Hepatic stellate cell (primary cell): ENCODE measurements at places on chromosomes 7 and 10.
A peak's percentile ranks its signal among the peaks of the same experiment; 100 is the strongest.

DNA sequence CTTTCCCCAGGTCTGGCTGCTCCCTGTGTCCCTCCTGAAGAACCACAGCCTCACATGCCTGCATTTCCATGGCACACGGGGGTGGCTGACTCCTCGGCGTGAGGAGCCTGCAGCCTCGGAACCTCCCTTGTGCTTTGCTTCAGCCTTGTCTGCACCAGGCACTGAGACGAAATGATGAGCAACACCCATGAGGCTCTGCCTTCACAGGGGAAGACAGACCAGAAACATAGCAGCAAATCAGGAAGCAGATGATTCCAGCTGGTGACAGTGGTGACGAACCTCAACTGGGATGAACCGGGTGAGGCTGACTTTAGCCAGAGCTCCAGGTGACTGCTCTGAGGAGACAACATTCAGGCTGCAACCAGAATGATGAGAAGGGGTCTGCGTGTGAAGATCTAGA, 84.5 kb upstream of the SMNDC1 start:
- DNase-seq: no peak

- DNase-seq: no peak
These were observed 76.0 kb upstream of the CAV2 start for GRCh38 chr7:116423499-116423898.

- DNase-seq: no peak
These were observed 208.6 kb downstream of the PTPRN2 start for GRCh38 chr7:158378978-158379377.

DNA sequence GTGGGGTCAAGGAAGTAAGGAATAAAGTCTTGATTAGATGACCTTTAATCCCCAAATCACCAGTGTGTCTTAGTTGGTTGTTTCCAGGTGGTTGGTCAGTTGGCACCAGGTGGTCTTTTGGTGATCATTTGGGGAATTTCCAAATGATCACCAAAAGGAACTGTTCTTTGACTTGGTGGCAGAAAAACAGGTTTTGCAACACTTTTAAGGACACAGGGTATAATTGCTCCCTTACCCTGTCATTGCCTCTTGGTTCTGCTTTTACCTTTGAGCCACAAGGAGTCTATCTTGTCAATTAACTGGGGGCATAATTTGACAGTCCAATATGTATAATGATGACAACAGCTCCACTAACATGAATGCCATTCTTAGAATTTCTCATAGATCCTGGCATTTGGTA, 104.2 kb downstream of the ADK start:
- no peak for DNase-seq

GRCh38 chr10:131020775-131021174, 290.7 kb downstream of the TCERG1L start:
- no peak for DNase-seq

GRCh38 chr7:136874393-136875032, 6.1 kb downstream of the CHRM2 start:
- peak; percentile 27 for DNase-seq

- DNase-seq: no peak
These were observed 215.8 kb downstream of the JAZF1 start for GRCh38 chr7:27964820-27965219.

DNA sequence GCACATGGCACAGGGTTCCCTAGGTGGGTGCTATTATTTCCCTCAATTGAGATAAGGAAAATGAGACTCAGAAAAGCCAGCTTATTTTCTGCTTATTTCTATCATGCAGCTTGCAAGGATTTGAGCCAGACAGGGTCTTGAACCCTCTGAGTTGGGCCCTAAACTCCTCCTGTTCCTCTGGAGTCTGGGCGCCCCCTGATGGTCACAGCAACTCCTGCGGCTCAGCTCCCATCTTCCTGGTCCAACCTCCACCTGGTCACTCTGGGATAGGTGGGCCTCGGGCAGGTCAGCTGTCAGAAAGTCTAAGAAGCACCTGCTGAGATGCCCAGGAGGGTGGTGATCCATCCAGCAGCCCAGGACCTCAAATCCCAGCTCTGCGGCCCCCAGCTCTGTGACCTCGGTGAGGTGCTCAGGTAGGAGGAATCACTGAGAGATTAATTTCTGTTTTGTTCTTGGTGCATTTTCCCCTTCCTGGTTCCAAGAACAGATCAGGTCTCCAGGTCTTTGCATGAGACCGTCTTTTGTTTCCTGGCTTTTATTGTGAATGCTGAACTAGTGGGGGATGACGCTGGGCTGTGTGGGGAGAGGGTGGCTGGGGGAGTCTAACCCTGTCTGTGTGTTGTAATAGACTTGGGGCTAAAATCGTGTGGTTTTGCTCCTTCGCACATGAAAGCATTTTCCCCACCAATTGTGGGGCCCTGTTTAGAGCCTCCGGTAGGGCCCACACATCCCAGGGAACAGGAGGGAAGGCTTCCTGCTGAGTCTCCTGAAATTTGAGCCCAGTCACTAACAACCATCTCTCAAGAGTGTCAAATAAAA, 32.8 kb downstream of the TMEM130 start:
- no peak for DNase-seq

DNA sequence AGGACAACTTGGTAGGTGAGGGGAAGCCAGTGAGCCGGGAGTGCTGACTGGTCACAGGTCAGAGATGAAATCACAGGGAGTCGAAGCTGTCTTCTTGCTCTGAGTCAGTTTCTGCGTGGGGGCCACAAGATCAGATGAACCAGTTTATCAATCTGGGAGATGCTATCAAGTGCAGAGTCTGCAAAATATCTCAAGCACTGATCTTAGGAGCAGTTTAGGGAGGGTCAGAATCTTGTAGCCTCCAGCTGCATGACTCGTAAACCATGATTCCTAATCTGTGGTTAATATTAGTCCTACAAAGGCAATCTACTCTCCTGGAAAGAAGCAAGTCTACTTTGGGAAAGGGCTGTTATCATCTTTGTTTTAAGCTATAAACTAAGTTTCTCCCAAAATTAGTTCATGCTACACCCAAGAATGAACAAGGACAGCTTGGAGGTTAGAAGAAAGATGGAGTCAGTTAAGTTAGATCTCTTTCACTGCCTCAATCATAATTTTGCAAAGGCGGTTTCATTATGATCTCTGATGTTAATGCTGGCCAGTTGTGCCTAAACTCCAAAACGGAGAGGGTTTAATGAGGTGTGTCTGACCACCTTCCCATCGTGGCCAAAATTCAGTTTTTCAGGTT, 8.4 kb upstream of the LMOD2 start:
- DNase-seq: no peak

DNA sequence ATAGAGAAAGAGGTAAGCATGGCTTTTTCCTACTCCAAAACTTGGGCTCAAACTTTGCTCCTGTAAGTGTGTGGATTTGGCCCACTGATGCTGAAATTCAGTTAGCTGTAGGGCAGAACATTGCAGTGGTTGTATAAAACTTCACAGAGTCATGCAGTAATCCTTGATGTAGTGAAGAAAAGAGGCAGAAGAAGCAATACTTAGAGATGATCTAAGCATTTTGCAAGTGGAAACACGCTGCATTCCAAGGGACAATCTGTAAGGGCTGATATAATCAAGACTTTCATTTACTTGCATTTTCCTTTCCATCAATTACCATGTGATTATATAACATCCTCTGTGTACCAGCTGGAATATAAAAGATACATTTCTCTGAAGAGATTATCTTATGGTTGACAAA, 338.8 kb downstream of the DNAJB9 start:
- no peak for DNase-seq

DNA sequence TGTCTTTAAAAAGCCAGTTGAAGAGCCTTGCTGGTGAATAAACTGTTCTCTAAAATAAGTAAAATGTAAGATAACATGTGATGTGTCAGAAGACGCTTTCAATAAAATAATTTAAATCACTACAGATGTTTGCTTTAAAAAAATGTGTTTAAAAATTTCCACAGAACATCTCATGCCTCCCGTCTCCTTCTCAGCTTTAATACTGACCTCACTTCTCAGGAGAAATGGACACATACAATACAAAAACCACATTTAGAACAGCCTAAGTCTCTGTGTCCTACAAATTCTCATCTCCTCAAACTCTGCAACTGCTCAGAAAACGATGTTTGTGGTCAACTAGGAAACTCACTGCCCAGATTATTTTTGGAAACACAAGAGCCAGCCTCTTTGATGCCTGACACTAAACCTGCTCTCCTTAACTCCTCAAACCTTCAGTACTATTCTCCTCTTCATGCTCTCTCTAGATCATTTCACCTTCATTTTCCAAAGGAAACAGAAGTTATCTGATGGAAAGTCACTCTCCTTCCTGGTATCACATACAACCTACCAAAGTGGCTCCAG, 120.3 kb downstream of the ZNF438 start:
- DNase-seq: no peak

DNA sequence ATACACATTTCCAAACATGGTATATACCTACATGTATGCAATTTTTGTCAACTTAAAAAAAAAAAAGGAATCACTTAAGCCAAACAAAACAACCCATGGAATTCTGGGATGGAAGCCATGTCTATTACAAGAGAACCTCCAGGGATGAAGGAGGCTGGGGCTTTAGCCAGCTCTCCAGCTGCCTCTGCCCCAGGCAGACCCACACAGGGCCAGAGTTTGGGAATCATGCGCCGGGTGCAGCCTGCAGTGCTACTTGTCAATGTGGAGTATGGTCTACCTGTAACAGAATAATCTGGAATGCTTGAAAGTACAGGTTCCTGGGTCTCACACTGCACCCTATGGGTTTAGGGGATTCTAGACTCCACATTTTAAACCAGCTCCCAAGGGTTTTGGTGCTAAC, 10.8 kb downstream of the ATP6V0E2 start:
- DNase-seq: no peak

DNA sequence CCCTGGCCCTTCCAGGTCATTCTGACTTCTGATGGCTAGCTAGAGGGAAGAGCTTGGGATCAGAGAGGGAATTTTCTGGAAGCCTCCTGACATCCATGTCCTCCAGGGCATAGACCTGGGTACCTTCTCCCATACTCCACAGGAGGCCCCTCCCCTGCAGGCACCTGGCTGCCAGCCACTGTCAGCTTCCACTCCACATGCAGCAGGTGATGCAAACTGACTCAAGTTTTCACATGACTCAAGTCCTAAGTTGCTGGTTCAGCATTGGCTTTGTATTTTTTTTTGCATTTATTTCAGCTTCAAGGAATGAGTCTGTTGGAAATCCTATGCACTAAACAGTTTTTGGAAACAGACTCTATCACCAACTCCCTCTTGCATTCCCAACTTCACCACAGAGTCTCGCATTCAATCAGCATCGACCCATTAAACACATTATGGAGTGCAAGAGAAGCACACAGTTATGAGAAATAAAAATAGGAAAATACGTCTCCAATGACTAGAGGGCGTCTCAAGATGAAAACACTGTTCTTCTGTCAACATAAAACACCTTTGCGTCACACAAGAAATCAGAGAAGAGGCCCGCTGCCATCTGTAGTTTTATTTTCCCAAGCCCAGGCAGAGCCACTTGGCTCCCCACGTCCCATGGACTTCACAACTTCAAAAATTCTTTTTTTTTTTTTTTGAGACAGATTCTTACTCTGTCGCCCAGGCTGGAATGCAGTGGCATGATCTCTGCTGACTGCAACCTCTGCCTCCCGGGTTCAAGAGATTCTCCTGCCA, 362.6 kb upstream of the MGMT start:
- DNase-seq: no peak

- DNase-seq: no peak
These were observed 921.5 kb downstream of the NRG3 start for GRCh38 chr10:82796510-82796909.

- DNase-seq: no peak
These were observed 48.3 kb downstream of the LRGUK start for GRCh38 chr7:134175334-134176036.

- DNase-seq: no peak
These were observed 99.3 kb downstream of the COL13A1 start for GRCh38 chr10:69901022-69901421.

GRCh38 chr10:14530465-14530864, 199.7 kb upstream of the FRMD4A start:
- peak; percentile 21 for DNase-seq

- peak; percentile 21 for DNase-seq
These were observed 26.6 kb upstream of the KAT6B start for GRCh38 chr10:74799721-74800221.

GRCh38 chr10:91552274-91553095, 80.4 kb downstream of the PPP1R3C start:
- no peak for DNase-seq

DNA sequence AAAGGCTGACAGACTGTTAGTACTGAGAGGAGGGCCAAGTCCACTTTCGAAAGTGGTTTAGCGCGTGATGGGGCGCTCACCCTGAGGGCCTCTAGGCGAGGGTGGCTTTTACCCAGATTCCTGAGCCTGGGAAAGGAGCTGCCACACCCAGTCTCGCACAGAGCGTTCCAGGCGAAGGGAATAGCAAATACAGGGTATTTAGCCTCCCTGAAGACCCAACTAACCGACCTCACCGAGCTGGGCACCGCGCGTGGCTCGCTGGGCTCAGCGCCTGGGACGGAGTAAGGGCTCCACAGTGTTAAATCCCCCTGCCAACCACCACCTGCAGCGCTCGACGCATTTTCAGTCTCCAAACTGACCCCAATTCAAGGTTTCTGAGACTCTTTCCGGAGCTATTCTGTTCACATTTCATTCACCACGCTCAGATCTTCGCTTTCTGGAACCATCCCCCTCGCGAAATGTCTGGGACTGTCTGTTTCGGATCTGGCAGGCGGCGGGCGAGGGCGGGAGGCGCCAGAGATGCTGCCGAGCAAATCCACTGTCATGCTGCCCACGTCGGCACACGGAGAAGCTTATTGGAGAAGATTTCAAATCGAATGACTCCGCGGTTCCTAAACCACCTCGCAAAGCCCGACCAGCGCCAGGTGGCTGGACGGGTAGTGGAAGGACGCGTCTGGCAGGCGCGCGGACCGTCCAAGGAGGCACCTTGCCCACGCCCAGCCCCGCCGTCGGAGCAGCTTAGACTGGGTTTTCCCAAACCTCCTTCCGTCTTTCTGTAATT, 1.4 kb upstream of the OSBPL3 start:
- peak; percentile 46 for DNase-seq

DNA sequence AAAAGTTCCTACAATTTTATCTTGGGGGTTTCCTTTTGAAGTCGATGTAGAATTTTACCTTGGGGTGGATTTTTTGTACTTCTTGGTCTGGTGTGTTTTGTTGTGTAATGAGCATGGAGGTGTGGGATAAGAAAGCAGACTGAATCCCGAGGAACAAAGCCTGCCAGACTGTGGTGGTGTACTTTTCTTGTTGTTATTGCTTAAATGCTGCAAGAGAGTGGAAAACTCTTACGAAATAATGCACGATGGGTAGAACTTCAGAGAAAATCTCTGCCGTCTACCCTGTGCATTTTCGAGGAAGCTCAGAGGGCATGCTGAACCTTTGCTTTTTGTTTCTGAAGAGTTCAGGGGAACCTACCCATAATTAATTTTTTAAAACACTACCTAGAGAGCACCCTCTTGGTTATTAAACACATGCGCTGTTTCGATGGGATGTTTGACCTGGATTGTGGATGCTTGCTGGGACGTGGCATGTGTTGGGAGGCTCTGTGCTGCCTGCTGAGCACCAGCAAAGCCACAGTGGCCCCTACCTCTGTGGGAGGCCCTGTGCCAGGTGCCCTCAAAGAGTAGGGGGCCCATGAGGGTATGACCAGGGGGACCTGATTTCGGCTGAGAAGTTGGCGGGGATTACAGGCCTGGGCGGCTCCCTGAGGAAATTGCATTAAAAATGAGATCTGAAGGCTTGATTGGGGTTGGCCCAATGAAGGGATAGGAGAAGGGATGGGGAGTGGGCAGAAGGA, 94.1 kb downstream of the TCF7L2 start:
- no peak for DNase-seq

- no peak for DNase-seq
These were observed 9.0 kb downstream of the CD36 start for GRCh38 chr7:80647436-80647835.
